ENCODE measurements at places on chromosomes 3 and 15.

GRCh38 chr3:30639937-30640336, 33.5 kb downstream of the TGFBR2 start:
- DNase-seq: no peak

- no peak for DNase-seq
Observed at GRCh38 chr3:76242886-76243753, 457.8 kb upstream of the ZNF717 start.

DNA sequence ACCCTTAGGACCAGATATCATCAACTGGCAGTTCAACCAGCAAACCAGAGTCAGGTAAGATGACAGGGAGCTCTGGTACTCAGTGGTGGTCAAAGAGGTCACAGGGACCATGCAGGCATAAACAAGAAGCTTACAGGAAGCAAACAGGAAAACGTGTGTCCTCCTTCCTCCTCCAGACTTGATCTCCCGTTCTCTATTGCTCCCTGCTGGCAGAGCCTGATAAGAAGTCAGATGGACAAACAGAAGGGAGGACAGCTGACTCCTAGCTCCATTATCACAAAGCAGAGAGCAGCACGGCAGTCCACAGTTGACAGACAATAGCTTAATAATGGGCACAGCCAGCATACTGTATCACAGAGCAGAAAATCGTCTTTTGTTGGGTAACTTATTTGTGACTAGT, 156.5 kb upstream of the SLC2A2 start:
- no peak for DNase-seq

GRCh38 chr3:42088803-42089530, 2.2 kb upstream of the TRAK1 start:
- no peak for DNase-seq

DNA sequence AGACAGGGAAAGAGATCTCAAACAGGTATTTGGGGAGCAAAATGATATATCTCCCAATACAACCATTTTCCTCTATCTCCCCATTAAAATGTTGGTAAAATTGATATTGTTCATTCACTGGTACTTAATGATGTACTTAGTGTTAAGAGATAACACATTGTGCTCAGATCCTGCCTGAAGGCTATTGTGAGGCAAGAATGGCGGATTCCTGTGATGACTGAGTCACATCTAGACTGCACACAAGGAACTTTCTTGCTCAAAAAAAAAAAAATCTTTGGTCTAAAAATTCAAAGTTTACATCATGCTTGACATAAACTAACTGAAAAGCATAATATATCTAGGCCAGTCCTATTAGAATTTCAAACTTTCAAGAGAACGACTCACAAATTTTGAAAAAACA, 171.1 kb upstream of the TTC14 start:
- DNase-seq: no peak

GRCh38 chr3:197811343-197811742, 20.3 kb downstream of the LRCH3 start:
- no peak for DNase-seq

DNA sequence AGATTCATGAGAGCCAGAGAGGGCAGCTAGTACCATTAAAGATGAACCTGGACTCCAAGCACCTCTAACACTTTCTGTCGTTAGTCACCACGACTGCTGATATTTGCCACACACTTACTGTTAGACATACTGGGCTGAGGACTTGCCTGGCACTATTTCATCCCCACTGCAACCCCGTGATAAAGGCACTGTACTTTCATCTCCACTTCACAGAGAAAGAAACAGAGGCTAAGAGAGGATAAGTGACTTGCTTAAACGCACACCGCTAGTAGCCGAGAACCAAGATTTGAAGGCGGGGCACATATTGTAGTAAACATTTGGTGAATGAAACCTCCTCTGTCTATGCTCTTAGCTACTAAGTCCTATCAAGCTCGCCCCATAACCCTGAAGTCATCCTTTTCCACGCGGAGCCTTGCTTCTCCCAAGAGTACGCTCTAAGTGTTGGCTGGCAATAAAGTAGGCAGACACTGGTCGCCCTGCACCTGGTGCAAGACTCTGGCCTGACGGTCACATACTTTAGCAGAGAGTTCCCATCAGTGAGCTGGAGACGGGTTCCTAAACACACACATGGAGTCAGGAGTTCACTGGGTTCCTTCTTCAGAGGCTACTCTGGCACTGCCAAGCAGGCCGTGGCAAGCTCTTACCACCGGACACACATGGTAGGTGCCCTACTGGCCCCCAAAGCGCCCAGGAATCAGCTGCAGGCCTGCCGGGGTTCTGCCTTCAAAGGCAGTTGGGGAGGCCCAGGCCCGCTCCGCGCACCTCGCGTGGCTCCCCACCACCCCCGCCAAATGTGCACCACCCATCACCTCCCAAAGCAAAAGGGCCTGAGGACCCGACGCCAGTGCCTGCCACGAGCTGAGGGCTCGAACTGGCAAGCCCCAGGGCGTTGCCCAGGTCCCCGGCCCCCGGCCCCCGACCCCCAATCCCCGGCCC, 951 bp downstream of the POMGNT2 start:
- peak; percentile 75 for DNase-seq

DNA sequence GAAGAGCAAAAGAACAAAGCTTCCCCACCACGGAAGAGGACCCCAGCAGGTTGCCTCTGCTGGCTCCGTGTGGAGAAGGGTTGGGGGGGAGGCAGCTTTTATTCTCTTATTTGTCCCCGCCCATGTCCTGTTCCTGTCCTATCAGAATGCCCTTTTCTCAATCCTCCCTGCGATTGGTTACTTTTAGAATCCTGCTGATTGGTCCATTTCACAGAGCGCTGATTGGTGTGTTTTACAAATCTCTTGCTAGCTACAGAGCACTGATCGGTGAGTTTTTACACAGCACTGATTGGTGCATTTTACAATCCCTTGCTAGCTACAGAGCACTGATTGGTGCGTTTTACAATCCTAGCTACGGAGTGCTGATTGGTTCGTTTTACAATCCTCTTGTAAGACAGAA, 100.6 kb upstream of the KLF13 start:
- DNase-seq: no peak

All from activated CD8-positive, alpha-beta memory T cell treated with anti-CD3 and anti-CD28 coated beads for 24 hours (primary cell).